ENCODE measurements at places on chromosomes 4 and X.

DNA sequence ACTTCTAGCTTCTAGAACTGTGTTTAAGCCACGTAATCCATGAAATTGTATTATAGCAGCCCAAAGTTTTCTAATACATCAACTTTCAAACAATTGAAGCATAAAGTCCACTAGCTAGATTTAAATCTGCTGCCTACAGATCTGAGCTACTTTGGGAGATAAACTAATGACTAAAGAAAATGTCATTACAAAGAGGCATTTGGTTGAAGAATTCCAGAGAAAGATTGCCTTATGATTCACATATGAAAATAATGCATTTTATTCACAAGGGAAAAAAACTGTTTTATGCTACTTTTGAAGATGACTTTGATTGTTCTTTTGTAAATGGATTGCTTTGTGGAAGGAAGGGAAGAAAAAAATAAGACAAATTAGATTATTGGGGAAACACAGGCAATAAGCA is 124.1 kb upstream of the SLIT2 start:
- peak; percentile 16 for DNase-seq

- DNase-seq: peak; percentile 78
These were observed 159.7 kb downstream of the NSUN7 start for GRCh38 chr4:40909363-40909876.

- DNase-seq: no peak
These were observed 63.1 kb downstream of the SLC10A7 start for GRCh38 chr4:146458594-146458993.

DNA sequence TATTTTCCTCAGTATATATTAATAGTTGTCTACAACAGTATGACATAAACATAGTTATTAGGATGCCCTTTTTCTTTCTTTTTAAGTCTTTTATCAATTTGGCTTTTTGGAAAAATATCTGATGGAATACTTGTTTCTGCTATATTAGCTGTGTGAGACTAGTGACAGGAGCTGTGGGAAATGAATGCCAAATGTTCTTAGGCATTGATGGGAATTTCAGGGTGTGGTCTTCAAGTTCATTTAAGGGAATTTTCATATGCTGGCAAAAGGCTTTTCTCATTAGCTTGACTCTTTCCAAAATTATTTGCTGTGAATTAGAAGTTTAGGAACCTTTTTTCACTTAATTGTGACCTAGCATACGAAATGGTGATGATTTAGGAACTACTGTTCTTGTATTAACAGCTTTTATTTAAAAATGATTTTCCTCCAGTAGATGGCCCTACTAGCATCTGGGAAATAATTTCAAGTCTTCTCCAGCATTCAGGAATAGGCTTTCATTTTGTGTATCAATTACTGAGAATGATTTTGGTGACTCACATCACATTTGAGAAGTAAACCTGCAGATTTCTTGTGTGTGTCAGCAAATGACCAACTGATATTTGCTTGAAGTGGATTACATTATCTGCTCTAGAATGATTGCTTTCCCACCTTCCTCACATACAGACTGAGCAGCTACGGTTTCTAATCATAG is 70.9 kb downstream of the HTT start:
- DNase-seq: peak; percentile 31

- DNase-seq: no peak
These were observed 45.2 kb downstream of the C4orf50 start for GRCh38 chr4:5973033-5973432.

GRCh38 chrX:130336531-130336930 is 3.2 kb upstream of the SLC25A14 start:
- DNase-seq: no peak

- DNase-seq: no peak
These were observed 22.2 kb downstream of the CLCN4 start for GRCh38 chrX:10178866-10179463.

- no peak for DNase-seq
These were observed 21.6 kb downstream of the ZFYVE28 start for GRCh38 chr4:2396781-2397368.

- peak; percentile 93 for DNase-seq
These were observed at the start of gene ANKRD50 for GRCh38 chr4:124712372-124713184. Gene ANKRD50 (minus strand): TSS chr4:124712732. CDS start chr4:124710511, 2,221 bp downstream.

All from AG08395 (cell line).